Activated T-cell treated with anti-CD3 and anti-CD28 coated beads for 48 hours (primary cell): ENCODE measurements at places on chromosomes 16 and 17.
A peak's percentile ranks its signal among the peaks of the same experiment; 100 is the strongest.

DNA sequence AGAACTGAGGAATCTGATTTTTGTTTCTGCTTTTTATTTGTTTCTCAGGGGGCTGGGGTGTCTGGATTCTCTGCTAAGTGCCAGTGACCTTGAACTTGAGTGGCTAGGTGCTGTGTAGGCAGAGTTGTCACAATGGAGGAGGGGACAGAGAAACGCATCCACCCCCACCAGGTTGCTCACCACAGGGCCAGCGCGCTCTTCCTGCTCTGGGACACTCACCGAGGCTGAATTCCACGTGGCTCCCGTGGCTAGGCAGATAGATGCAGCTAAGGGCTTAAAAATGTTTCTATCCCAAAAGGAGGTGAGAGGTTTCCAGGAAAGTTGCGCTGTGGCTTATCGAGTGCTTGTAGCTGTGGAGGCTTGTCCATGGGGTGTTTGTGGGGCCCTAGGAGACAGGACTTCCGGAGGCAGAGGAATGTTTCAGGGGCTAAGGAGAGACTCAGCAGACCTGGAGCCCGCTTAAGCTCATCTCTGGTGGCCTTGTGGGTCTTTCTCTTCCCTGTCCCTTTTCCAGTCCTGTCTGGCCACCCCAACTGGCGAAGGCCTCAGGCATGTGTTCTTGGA lies 36.8 kb downstream of the ADCY7 start:
- DNase-seq = no peak

GRCh38 chr17:43367737-43368242 lies 31.0 kb upstream of the ARL4D start:
- peak; percentile 23 for DNase-seq

- no peak for DNase-seq
Measured at GRCh38 chr16:67277999-67278772, 1.1 kb upstream of the PLEKHG4 start.

DNA sequence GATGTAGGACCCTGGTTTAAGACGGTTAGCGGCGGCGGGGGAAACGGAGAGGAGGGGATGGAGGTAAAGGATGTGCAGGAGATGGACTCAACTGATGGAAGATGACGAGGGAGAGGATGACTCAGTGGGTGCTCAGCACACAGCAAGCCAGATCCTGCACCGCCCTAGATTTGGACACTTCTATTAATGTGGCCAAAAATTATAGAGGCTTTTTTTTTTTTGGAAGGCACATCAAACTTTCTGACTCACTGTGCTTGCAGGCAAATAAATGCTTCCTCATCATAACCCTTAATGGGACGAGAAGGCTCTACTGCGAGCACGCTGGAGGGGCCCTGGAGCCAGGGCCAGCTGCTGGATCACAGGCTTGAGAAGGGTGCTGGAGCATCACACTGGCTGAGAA lies 36.0 kb downstream of the RTN4RL1 start:
- DNase-seq = no peak

DNA sequence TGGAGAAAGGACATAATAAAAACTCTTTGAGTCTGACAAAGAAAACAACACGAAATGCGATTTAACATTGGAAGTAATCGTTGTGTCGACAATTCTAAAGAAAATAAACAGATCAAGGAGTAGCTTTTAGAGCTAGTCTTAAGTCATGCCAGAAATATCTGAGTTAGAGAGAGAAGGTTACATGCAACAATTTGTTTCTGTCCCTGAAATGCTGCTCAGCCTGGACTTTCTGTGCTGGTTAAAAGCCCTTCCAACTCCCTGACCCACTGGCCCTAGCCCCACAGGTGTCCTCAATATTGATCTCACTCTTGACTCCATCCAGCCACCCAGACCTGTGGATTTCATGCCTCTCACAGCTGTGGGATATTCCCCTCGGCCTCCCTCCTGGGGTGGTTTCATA lies 33.2 kb upstream of the TEX2 start:
- DNase-seq = no peak

- DNase-seq = no peak
Measured at GRCh38 chr16:1341495-1342420, 8.3 kb downstream of the BAIAP3 start.

GRCh38 chr17:7992516-7992915 lies 9.9 kb upstream of the GUCY2D start:
- DNase-seq = no peak
